Activated naive CD8-positive, alpha-beta T cell treated with anti-CD3 and anti-CD28 coated beads for 36 hours (primary cell): ENCODE measurements at places on chromosomes 6 and 20. TPM values are rescaled to one million over a fixed set of nuclear protein-coding genes. Genes with fewer than 3 reads are reported as not detected.
A peak's percentile ranks its signal among the peaks of the same experiment; 100 is the strongest.

- no peak overlapping the region for H3K4me3 ChIP-seq
- no peaks in the 10 kb centered on the region for H3K4me1 ChIP-seq
- H3K27ac ChIP-seq, result no peak overlapping the region
- DNase-seq, result no peak
- no peaks in the 10 kb centered on the region for H3K27me3 ChIP-seq
These were observed 560.1 kb downstream of the UTRN start for GRCh38 chr6:144845186-144845585.

DNA sequence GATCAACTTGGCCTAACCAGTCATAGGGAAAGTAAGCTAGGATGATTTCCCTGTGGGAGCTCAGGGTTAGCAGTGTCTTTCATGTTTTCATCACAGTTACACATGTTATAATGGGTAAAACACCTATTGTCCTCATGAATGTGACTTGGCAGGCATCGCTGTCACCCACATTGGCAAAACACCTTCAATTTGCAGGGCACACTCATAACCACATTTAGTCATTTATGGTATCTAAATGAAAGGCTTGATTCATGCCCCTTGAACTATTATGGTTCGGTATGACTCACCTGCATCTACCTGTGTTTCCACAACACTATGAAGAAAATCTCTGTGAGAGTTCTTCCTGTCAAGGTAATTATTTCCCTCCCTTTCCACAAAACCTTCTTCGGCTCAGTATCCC, 49.2 kb downstream of the FRK start:
- peaks cover 25% of the 10 kb centered on the region for H3K27me3 ChIP-seq
- DNase-seq, result peak; percentile 41
- no peak overlapping the region for H3K27ac ChIP-seq
- no peaks in the 10 kb centered on the region for H3K36me3 ChIP-seq
- H3K4me1 ChIP-seq, result peaks cover 17% of the 10 kb centered on the region

GRCh38 chr6:130421585-130421984, 55.8 kb downstream of the TMEM200A start:
- H3K4me1 ChIP-seq, result no peaks in the 10 kb centered on the region
- H3K36me3 ChIP-seq, result no peaks in the 10 kb centered on the region
- DNase-seq, result no peak
- no peak overlapping the region for H3K4me3 ChIP-seq
- no peak overlapping the region for H3K27ac ChIP-seq

DNA sequence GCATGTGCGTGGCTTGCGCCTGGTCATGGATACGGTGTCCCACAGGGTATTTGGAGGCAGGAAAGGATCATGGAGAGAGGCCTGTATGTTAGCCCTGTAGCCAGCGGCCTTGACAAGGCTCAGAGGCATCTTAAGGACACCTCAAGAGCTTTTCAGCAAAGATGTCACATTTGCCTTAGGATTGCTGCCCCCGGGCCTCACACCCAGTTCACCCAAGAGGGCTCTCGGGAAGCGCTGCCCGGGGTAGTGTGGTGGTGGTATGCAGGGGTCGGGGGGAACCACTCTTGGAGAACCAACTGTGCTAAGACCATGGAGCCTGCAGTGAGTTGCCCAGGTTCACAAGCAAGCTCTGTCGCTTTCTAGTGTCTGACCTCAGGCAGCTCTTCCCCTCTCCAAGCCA, 36.9 kb upstream of the VSTM2L start:
- no peaks in the 10 kb centered on the region for H3K4me1 ChIP-seq
- no peaks in the 10 kb centered on the region for H3K27me3 ChIP-seq
- peaks cover 5% of the 10 kb centered on the region for H3K36me3 ChIP-seq
- no peak overlapping the region for H3K27ac ChIP-seq
- DNase-seq, result no peak
- H3K4me3 ChIP-seq, result no peak overlapping the region

- peaks cover 11% of the 10 kb centered on the region for H3K27me3 ChIP-seq
- H3K27ac ChIP-seq, result no peak overlapping the region
- no peaks in the 10 kb centered on the region for H3K36me3 ChIP-seq
- no peak for DNase-seq
- H3K4me3 ChIP-seq, result no peak overlapping the region
- no peaks in the 10 kb centered on the region for H3K4me1 ChIP-seq
These were observed 121.3 kb downstream of the PHACTR3 start for GRCh38 chr20:59725476-59726280.

GRCh38 chr20:53080969-53081871, 109.1 kb downstream of the TSHZ2 start:
- no peak overlapping the region for H3K4me3 ChIP-seq
- DNase-seq, result no peak
- H3K36me3 ChIP-seq, result no peaks in the 10 kb centered on the region
- no peak overlapping the region for H3K27ac ChIP-seq
- no peaks in the 10 kb centered on the region for H3K27me3 ChIP-seq
- peaks cover 3% of the 10 kb centered on the region for H3K4me1 ChIP-seq

- no peak overlapping the region for H3K27ac ChIP-seq
- no peak for DNase-seq
- peaks cover 33% of the 10 kb centered on the region for H3K4me1 ChIP-seq
- H3K36me3 ChIP-seq, result peaks cover 7% of the 10 kb centered on the region
- H3K4me3 ChIP-seq, result no peak overlapping the region
- no peaks in the 10 kb centered on the region for H3K27me3 ChIP-seq
These were observed 20.7 kb upstream of the TBC1D22B start for GRCh38 chr6:37236921-37237320.

- DNase-seq, result no peak
- H3K36me3 ChIP-seq, result no peaks in the 10 kb centered on the region
- no peak overlapping the region for H3K4me3 ChIP-seq
- H3K27me3 ChIP-seq, result peaks cover 6% of the 10 kb centered on the region
These were observed 178.6 kb upstream of the RGS17 start for GRCh38 chr6:153309651-153310050.

- H3K27ac ChIP-seq, result peak overlapping the region; percentile 31
- H3K36me3 ChIP-seq, result peaks cover 40% of the 10 kb centered on the region
- H3K27me3 ChIP-seq, result no peaks in the 10 kb centered on the region
- no peak overlapping the region for H3K4me3 ChIP-seq
- peak; percentile 21 for DNase-seq
These were observed 29.5 kb downstream of the MTHFD1L start for GRCh38 chr6:150894935-150895552.

- H3K27ac ChIP-seq, result no peak overlapping the region
- H3K27me3 ChIP-seq, result no peaks in the 10 kb centered on the region
- H3K36me3 ChIP-seq, result no peaks in the 10 kb centered on the region
- H3K4me1 ChIP-seq, result no peaks in the 10 kb centered on the region
- DNase-seq, result no peak
These were observed 646.5 kb upstream of the EPHA7 start for GRCh38 chr6:94065707-94066337.

- H3K4me1 ChIP-seq, result peaks cover 4% of the 10 kb centered on the region
- H3K27ac ChIP-seq, result no peak overlapping the region
- no peak overlapping the region for H3K4me3 ChIP-seq
- H3K27me3 ChIP-seq, result peaks cover 64% of the 10 kb centered on the region
These were observed 929 bp downstream of the CDH22 start for GRCh38 chr20:46307139-46307998.

- H3K36me3 ChIP-seq, result no peaks in the 10 kb centered on the region
- no peaks in the 10 kb centered on the region for H3K27me3 ChIP-seq
These were observed 1110.3 kb upstream of the MAP3K7 start for GRCh38 chr6:91697010-91697695.

DNA sequence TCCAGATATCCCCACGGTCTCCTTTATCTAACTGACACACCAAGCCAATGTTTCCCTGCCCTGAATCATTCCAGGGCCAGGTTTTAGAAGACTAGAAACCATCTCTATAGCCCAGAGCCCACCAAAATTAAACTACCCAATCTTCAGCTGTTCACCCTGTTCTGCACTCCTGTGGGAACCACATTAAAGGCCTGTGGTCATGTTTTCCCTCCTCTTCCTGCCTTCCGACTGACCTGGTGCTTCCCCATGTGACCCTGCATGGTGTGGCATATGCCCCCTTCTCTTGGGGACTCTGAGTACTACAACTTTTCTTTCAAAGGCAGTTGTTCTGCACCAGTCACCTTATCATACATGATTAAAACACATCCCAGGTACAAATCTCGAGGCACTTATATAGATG, 155.0 kb downstream of the TMEM200A start:
- H3K27me3 ChIP-seq, result no peaks in the 10 kb centered on the region
- peaks cover 15% of the 10 kb centered on the region for H3K36me3 ChIP-seq
- H3K27ac ChIP-seq, result no peak overlapping the region
- no peak overlapping the region for H3K4me3 ChIP-seq
- DNase-seq, result no peak
- H3K4me1 ChIP-seq, result peaks cover 41% of the 10 kb centered on the region

DNA sequence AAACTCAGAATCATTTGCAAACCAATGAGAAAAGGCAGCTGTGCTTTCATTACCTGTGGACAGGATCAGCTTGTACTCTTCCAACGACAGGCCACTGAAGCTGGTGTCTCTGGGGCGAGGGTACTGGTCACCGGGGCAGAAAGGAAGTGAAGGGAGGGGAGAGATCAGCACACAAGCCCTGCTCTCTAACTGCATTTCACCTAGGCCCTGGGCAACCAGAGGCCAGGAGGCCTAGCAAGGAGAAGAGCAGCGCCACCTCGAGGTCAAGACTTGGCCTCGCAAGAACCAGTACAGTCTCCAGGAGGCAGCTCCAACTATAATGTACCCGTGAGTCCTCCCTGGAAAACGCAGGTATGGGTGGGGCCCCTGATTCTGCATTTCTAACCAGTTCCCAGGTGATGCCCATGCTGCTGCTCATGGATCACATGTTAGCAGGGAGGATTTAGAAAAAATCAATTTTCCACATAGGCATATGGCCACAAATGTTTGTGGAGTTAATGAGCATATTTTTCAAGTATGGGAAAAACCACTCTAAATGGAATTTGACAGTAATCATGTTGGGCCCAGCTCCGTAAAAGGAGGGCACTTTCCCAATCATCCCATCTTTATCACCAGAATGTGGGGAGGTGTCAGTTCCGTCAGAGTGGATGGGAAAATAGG, 11.0 kb downstream of the UQCC2 start:
- no peak overlapping the region for H3K4me3 ChIP-seq
- H3K27me3 ChIP-seq, result no peaks in the 10 kb centered on the region
- peak; percentile 68 for DNase-seq
- H3K36me3 ChIP-seq, result peaks cover 23% of the 10 kb centered on the region
- peak overlapping the region; percentile 38 for H3K27ac ChIP-seq

DNA sequence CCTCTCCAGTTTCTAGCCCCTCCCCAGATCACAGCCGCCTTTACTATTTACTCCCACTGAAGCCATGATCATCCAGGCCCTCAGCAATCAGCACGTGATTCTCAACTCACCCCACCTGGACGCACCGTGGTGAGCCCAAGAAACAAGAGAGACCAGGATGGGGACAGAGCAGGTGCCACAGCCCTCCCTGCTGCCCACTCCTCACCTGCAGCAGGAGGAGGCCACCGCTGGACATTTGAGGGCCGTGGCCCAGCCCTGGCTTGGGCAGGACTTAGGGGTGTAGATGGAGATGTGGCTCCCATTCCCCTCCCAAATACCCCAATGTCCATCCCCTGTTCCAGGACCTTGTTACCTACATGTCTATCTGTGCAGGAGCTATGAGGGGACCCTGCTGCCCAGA, 20.3 kb downstream of the HLA-F start:
- H3K4me1 ChIP-seq, result peaks cover 13% of the 10 kb centered on the region
- H3K27ac ChIP-seq, result no peak overlapping the region
- no peak for DNase-seq
- no peaks in the 10 kb centered on the region for H3K36me3 ChIP-seq
- H3K4me3 ChIP-seq, result no peak overlapping the region

- no peaks in the 10 kb centered on the region for H3K27me3 ChIP-seq
- no peaks in the 10 kb centered on the region for H3K36me3 ChIP-seq
- H3K4me3 ChIP-seq, result no peak overlapping the region
- DNase-seq, result no peak
- H3K4me1 ChIP-seq, result no peaks in the 10 kb centered on the region
These were observed 263.2 kb upstream of the RNF217 start for GRCh38 chr6:124699038-124699437.

GRCh38 chr6:71114986-71115385, 158.1 kb upstream of the B3GAT2 start:
- H3K4me1 ChIP-seq, result no peaks in the 10 kb centered on the region
- no peak for DNase-seq
- H3K36me3 ChIP-seq, result no peaks in the 10 kb centered on the region
- no peak overlapping the region for H3K4me3 ChIP-seq

GRCh38 chr6:123526128-123526527, 110.6 kb downstream of the TRDN start:
- H3K36me3 ChIP-seq, result no peaks in the 10 kb centered on the region
- H3K4me3 ChIP-seq, result no peak overlapping the region
- H3K27me3 ChIP-seq, result no peaks in the 10 kb centered on the region
- no peaks in the 10 kb centered on the region for H3K4me1 ChIP-seq
- H3K27ac ChIP-seq, result no peak overlapping the region
- no peak for DNase-seq

- no peak overlapping the region for H3K4me3 ChIP-seq
- peaks cover 2% of the 10 kb centered on the region for H3K4me1 ChIP-seq
- no peak for DNase-seq
These were observed 43.6 kb downstream of the HACE1 start for GRCh38 chr6:104816125-104816524.

DNA sequence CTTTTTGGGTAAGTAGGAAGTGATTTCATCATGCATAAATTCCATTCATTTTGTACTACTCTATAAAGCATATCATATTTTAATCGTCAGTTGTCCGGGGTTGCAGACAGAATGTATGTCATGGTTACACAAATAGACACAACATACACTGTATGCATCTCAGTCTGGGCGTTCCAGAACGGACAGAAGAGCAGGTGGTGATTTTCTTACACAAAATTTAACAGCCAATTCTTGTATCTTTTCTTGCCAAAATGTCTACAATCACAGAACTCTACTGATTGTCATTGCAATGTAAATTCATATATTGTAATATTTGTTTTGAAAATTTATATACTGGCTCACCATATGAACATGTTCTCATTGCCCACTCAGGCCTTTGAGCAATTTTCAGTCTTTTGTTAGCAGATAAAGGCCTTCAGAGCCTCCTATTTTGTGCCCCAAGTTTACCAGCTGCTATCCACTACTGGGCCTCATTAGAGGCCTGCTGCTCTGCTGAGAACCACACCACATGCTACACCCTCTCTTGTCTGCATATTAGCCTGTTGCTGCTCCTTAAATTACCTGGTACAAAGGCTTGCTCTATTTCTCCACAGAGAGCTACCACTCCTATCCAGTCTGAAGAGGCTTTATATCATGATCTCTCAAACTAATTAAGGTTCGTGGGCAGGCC, 61.5 kb downstream of the PRDM13 start:
- H3K27ac ChIP-seq, result no peak overlapping the region
- no peaks in the 10 kb centered on the region for H3K4me1 ChIP-seq
- DNase-seq, result no peak
- no peak overlapping the region for H3K4me3 ChIP-seq
- H3K27me3 ChIP-seq, result no peaks in the 10 kb centered on the region

BTN1A1 gene
- 0.16 TPM for total RNA-seq

MAP3K5 gene
- 3.5 TPM for total RNA-seq

GTSF1L gene
- total RNA-seq, result not detected

SGK2 gene
- total RNA-seq, result 0.18 TPM

RIPK1 gene
- 15.5 TPM for total RNA-seq

MKKS gene
- 7.1 TPM for total RNA-seq
